Forelimb muscle (tissue), 1 donor: ENCODE measurements at places on chromosomes 3 and 15. TPM values are rescaled to one million over a fixed set of nuclear protein-coding genes. Genes with fewer than 3 reads are reported as not detected.

GRCh38 chr3:72487078-72487765 is 361.0 kb downstream of the SHQ1 start:
- DNase-seq = no peak

DNA sequence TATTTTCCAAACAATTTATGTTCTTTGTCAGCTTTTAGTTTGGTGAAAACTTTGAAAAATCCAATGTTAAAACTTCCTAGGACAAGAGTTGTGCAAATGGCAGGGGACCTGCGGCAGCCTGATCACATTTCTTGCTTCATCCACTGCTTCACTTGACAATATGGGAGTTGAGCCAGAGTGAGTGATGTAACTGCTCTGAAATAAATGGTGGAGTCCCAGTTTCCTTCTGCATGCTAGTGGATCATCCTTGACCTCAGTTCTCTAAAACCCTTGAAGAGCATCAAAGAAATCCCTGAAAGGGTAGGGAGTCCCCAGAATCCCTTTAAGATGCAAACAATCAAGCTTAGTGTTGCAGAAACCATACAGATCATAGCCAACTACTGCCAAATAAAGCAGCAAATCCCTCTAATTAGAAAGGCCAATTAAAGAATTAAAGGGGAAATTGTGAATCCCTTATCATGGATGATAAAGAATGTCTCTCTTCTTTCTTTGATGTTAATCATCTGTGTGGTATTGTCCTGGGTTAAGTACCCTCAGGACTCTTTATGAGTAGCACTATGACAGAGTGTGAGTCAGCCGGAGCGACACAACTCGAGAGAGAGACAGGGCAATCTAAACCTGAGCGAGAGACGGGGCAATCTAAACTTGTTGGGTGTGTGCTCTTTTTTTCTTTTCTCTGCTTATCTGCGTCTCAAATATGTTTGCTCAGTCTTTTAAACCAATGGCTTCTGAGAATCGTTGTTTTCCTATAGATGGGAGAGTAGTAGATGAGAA is 41.8 kb upstream of the GAP43 start:
- DNase-seq = no peak

NUP210 gene
- 8.7 TPM for polyA plus RNA-seq

ABI3BP gene
- polyA plus RNA-seq = 265 TPM

- no peak for DNase-seq
Observed at GRCh38 chr3:187943677-187944389, 198.6 kb upstream of the BCL6 start.

AGBL1 gene
- polyA plus RNA-seq = 25.5 TPM

DNA sequence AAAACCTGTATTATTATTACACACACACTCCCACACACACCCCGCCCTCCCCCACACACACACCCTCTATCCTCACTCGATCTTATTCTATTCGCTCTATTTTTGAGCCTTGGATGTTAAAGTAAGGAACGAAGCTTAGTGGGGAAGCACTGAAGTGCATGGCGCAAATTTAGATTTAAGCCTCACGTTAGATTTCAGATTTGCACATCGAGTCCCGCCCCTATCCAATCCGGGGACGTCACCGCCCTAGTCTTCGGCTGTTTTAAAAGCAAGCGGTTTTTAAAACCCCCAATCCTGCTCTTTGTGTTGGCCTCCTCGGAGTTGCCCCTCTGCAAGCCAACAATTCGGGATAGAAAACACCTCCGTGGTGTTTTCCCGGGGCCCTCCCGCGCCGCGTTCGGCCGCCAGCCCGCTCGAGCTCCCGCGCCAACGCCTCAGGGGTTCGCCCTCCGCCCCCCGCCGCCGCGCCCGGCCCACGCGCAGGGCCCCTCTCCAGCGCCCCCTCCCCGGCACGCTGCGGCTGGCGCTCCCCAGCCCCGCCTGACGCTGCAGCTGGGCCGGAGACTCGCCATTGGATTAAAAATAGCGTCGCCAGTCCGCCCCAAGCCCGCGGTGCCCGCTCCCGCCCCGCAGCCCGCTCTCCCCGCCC is at the start of gene USP13:
Gene USP13, plus strand, starts transcription at position 594 of the 649 bp plus-strand sequence. CDS start 186 bp downstream, outside the sequence.
- peak; percentile 46 for DNase-seq

DNA sequence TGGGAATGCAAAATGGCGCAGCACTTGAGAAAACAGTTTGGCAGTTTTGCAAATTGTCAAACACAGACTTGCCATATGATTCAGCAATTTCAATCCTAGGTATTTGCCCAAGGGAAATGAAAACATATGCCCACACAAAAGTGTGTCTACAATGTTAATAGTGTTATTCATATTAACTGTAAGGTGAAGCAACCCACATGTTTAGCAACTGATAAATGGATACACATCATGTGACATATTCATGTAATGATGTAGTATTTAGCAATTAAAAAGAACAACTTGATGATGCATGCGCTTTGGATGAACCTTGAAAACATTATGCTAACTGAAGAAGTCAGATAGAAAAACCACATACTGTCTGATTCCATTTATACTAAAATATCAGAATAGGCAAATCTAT is 539.0 kb upstream of the PPP2R3A start:
- no peak for DNase-seq

GRCh38 chr3:179565496-179565895 is 2.8 kb downstream of the ACTL6A start:
- no peak for DNase-seq

GRCh38 chr3:21920421-21920861 is 169.4 kb upstream of the ZNF385D start:
- no peak for DNase-seq

- DNase-seq = no peak
Observed at GRCh38 chr15:78301828-78302227, 2.4 kb upstream of the SKIC8 start.

GRCh38 chr15:93942269-93942694 is 289.1 kb upstream of the MCTP2 start:
- DNase-seq = no peak

DNA sequence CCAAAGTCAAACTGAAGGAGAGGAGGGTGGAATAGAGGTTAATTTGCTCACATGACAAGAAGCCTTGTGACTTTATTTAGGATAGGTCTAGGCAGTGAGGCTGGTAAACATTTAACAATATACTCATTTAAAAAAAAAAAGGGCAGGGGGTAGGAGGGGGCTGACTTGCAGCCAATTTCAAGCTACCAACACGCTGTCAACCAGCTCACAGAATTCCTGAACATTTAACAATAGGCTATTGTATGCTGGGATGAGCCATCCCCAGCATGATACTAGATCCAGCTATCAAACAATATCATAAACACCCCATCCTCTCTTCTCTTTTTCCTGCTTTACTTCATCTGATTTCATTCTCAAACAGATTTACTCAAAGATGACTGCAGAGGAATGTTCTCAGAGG is 1096.3 kb upstream of the CFAP20DC start:
- DNase-seq = no peak

NRROS gene
- polyA plus RNA-seq = 5.1 TPM
